ENCODE measurements at places on chromosomes 7 and 10.

- DNase-seq = no peak
These were observed 49.1 kb downstream of the RAB11FIP2 start for GRCh38 chr10:117997673-117998072.

DNA sequence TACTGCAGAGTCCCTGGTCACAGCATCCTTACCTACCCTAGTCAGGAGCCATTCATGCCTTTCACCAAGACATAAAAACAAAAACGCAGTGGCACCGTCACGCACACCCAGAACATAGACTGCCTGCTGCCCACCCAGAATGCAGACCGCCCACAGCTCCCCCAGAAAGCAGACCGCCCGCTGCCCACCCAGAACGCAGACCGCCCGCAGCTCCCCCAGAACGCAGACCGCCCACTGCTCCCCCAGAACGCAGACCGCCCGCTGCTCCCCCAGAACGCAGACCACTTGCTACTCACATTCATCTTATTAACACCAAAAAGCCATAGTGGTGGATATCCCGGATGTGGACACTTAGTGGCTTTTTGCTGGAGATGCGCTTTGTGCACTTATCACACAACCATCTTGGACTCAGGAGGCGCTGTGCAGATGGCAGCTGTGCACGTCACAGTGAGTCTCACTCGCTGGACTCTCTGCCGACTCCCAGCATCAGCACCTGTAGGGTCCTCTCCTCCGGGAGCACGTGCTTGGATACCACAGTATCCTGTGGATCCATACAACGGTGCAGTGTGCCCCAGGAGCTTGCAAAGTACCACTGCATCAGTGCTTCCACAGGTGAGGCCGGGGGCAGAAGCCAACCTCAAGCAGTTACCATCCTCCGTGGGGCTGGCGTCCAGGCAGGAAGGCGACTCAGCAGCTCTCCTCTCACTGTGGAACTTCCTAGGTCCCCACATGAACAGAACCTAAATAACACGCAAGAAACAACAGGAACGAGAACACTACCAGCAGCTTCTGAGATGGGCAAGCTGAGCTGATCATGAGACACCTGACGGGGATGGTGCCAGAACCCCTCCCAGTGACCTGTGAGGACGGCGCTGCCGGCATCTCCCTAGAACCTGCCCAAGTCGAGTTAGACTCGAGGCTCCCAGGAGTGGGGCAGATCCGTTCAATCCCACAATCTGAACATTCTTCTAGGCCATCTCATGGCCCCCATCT, 161.0 kb downstream of the DIP2C start:
- DNase-seq = peak; percentile 44

DNA sequence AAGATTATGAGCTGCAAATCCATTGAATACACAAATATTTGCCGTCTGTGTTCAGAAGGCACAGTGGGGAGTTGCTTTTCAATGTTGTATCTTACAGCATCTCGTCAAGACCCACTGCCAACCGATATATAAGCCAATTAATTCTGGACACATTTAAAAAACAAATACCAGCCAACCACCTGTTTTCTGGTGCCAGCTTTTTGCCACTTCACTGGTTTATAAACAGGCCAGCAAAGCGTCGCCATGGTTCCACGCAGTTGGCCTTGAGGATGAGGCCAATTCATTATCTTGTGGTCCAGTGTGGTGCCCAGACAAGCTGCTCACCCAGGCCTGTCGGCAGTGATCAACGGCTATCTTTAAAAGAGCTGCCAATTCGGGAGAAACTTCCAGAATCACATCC, 321.0 kb downstream of the TCERG1L start:
- no peak for DNase-seq

DNA sequence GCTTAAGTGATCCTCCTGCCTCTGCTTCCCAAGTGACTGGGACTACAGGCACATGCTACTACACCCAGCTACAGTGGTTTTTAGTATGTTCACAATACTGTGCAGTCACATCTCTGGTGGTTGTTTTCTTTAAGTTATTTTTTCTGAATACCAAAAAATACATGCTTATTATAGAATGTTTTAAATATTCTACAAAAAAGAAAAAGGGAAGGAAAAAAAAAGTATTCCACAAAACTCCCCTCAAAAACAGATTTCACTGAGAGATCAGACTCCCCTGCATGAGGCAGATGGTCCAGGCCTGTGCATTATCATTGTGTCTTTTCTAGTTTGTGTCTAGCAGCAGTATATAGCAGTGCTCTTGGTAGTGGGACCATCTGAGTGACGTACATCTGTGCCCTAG, 36.8 kb downstream of the OGDH start:
- no peak for DNase-seq

DNA sequence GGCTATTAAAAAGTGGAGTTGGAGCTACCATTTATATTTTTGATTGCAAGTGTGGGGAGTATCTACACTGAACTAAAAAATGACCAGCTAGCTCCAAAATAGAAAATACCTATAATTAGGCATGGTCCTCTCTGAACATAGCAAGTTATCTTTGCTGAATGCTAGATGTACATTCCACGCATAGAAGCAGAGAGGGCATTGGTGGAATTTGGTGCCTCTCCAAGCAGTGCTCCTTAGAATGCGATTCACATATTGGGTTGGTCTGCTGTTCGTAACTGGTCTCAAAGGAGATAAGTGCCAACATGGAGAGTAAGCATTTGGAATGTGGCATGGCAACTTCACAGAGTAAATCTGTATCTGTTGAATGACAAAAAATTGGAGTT, 196.2 kb downstream of the PTN start:
- DNase-seq = no peak

DNA sequence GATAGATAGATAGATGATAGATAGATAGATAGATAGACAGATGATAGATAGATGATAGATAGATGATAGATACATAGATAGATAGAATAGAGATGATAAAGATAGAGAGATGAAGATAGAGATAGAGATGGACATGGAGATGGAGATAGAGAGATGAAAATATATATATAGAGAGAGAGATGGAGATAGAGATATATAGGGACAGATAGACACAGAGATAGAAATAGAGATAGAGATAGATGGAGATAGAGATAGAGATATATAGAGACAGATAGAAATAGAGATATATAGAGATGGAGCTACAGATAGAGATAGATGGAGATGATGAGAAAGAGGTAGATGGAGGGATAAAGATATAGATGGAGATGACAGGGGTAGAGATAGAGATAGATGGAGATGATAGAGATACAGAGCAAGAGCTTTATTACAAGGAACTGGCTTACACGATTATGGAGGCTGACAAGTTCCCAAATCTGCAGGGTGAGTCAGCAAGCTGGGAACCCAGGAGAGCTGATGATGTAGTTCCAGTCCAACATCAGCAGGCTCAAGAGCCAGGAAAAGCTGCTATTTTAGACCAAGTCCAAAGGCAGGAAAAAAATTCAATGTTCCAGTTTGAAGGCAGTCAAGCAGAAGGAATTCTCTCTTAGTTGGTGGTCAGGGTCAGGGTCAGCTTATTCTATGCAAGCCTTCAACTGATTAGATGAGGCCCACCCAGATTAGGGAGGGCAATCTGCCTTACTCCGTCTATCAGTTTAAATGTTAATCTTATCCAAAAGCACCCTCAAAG, 37.1 kb downstream of the CAV1 start:
- no peak for DNase-seq

GRCh38 chr7:66050337-66050957, 25.2 kb upstream of the ASL start:
- DNase-seq = peak; percentile 9

- no peak for DNase-seq
These were observed 143.3 kb downstream of the CALN1 start for GRCh38 chr7:72268796-72269195.

DNA sequence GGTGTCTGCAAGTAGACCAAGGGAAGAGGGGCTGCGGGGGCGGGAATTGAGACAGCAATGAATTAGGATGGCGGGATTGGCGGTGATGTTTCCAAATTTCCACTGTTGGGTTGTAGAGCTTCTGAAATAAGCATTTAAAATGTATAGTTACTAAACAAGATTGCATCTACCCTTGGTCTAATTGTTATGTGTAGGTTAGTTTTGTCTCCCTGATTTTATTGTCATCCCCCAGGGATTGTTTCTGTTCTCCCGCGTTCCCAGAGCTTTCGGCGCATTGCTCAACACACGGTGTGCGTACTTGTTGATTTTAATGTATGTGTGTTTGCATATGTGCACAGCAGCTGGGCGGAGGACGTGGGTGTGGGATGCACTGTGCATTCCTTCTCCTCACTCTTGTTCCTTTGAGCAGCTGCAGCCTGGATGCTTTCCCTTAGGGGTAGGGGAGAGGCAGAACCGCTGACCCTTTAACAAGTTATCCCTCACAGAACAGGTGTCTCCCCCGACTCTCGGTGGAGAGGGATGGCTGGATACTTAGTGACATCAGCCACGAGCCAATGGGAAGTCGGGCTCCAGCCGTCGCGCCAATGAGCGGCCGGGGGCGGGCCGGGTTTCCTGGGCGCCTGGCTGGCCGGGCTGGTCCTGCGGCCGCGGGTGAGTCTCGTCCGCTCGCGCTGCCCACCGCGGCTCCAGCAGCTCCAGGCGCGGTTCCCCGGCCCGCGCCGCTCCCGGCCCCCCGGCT, at the start of gene TSPAN33:
TSPAN33 (plus strand) TSS at position 613 of the 739 bp plus-strand sequence. CDS start 274 bp downstream, outside the sequence.
- DNase-seq = peak; percentile 87

GRCh38 chr7:120060281-120060680, 212.7 kb upstream of the KCND2 start:
- no peak for DNase-seq

- DNase-seq = no peak
These were observed 32.7 kb upstream of the ARMS2 start for GRCh38 chr10:122421742-122422141.

DNA sequence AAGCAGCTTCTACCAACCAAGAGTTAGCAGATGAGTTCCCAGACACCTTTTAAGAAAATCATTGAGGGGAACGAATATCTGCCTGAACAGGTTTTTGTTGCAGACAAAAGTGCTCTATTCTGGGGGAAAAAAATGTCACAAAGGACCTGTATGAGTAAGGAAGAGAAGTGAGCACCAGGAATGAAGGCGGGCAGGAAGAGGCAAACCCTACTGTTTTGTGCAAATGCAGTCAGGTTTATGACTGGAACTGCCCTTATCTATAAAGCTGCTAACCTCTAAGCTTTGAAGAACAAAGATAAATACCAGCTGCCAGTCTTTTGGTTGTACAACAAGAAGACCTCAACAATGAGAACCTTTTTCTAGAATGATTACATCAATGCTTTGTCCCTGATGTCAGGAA, 292.4 kb upstream of the SP4 start:
- no peak for DNase-seq

DNA sequence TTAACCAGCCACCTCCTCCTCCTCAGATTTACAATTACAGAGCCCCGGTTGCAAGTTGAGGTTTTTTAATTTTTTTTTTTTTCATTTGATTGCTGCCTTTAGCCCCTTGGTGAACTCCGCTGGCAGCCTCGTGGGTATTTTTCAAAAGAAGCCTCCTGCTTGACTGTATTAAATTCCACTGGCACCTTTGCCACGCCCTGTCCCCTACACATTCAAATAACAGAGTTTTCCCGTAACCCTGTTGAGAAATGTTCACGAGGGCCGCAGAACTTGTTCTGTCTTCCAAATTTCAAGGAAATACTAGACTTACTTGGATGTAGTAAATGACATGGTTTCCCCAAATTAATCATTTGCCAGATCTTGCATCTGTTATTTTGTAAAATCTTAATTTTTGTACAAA, 167.0 kb downstream of the ARID5B start:
- DNase-seq = no peak

DNA sequence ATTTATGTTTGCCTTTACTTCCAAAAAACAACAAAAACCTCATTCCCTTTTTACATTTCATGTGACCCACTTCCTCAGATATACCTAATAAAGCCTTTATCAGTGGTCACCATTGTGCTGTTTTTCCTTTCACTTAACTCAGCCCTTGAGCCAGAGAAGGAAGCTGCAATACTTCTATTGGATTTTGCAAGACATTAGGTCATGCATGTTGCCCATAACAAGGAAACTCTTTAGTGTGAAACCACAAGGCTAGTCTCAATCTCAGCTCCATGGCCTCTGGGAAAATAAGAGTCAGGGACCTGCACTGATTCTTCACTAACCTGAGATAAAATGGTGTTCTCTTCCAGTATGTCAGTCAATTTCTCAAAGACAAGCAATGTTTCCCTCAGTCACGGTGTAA, 27.8 kb downstream of the STEAP4 start:
- no peak for DNase-seq

- peak; percentile 2 for DNase-seq
These were observed 2.5 kb downstream of the VAX1 start for GRCh38 chr10:117135480-117136140.

- no peak for DNase-seq
These were observed 38.8 kb upstream of the CFAP46 start for GRCh38 chr10:132981173-132981555.

DNA sequence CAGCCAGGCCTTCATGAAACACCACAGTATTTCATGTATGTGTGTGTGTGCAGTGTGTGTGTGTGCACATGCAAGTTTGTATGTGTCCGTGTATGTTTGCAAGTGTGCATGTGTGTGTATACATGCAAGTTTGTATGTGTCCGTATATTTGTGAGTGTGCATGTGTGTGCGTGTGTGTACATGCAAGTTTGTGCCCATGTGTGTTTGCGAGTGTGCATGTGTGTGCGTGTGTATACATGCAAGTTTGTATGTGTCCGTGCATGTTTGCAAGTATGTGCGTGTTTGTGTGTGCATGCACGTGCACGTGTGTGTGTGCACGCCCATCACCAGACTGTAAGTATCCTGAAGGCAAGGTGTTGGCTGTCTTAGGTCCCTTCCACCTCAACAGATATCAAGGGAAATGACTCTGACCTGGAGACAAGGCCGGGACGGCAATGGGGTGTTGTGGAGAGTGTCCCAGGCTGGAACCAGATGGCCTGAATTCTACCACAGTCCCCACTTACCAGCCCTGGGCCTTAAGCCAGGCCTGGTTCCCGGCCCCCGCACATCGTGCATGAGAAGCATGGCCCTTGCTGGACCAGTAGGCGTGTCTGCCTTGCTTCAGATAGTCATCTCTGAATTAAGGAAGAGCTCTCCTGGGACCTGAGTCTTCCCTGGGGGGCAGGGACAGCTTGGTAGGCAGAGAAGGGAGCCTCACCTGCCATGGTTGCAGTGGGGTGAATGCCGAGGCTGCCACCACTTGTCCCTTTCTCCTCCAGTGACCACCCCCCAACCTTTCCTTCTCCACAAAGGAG, 140.0 kb downstream of the GRK5 start:
- no peak for DNase-seq

- no peak for DNase-seq
These were observed 1360.6 kb upstream of the LRRTM3 start for GRCh38 chr10:65565246-65565645.

- no peak for DNase-seq
These were observed 3.6 kb upstream of the ZEB1 start for GRCh38 chr10:31315453-31315852.

DNA sequence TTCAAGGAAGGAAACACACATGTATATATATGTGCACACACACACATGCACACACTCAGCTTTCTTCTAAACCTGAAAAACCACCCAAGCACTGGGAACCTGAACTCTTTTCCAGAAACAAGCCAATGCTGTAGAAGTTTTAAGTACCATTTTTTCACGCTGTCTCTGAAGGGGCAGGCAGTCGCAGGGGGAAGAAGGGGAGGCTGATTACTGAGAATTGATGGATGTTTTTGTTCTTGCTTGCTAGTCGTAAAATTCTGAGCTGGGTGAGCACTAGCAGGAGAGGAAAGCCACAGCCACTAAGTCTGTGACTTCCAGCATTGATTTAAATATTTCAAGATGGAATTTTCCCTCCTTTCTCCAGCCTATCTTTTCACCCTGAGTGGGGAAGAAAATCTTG, 391.8 kb downstream of the CALN1 start:
- DNase-seq = no peak

Data from sciatic nerve (tissue), 2 donors.